Germinal center (tissue), 1 donor: ENCODE measurements at places on chromosomes 5 and 9.

- no peak for DNase-seq
Measured at GRCh38 chr5:111074244-111074643, 2.7 kb downstream of the TSLP start.

- DNase-seq = no peak
Measured at GRCh38 chr5:147809830-147810666, 21.4 kb downstream of the SPINK1 start.

DNA sequence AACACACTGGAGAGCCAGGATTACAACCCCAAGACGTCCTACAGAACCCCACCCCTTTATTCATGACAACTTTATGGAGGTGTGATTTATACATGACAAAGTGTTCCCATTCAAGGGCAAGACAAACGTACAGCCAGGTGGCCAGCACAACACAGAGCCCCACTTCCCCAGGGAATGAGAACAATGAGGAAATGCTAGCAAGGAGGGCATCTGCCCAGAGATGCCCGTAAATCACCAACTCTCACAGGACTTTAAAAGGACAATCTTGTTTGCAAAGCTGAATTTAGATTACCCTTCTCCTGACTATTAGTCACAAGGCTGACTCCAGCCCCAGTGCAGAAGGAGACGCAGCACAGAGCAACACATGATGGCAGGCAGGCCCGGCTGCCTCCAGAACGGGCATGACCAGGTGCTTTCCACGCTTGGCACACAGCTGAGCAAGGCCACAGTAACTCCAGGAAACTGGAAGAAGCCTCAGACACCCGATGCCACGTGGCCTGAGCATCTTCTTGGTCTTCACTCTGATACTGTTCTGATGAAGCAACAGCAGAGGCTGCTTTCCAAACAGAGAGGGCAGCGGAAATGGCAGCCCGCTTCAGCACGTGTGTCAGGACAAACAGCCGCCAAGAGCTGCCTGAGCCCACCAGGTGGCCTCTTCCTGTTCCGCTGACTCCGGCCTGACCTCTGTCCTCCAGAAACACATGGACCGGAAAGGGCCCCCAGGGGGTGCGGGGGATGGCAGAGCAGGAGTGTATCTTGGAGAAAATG lies 51.4 kb downstream of the ROR2 start:
- no peak for DNase-seq

GRCh38 chr5:89279391-89280036 lies 396.5 kb upstream of the MEF2C start:
- DNase-seq = no peak

GRCh38 chr9:91843093-91843492 lies 106.9 kb downstream of the ROR2 start:
- DNase-seq = no peak
